ENCODE measurements at places on chromosomes 4 and X. TPM values are rescaled to one million over a fixed set of nuclear protein-coding genes. Genes with fewer than 3 reads are reported as not detected.

Gene FOXR2
- not detected for total RNA-seq

Gene PRRG3
- total RNA-seq, result not detected

Gene VCX2
- not detected for total RNA-seq

Gene TCEAL6
- total RNA-seq, result not detected

DNA sequence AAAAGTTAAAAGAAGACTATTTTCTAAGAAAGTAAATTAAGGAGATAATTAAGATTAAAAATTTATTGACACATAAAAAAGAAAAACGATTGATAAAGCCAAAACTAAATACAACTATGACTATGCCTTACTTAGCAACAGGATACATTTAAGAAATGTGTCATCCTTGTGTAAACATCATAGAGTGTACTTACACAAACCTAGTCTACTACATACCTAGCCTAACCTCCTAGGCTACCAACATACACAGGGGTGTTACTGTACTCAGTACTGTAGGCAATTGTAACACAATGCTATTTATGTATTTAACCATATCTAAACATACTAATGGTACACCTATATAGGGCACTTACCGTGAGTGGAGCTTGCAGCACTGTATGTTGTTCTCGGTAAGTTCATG, 108.3 kb downstream of the ANXA10 start:
- no peak for DNase-seq

All from CD8-positive, alpha-beta T cell (primary cell).